ENCODE measurements at places on chromosomes 5 and 9. TPM values are rescaled to one million over a fixed set of nuclear protein-coding genes. Genes with fewer than 3 reads are reported as not detected.

The CD14 gene
- polyA plus RNA-seq = 22.3 TPM

The DRD1 gene
- polyA plus RNA-seq = 0.44 TPM

The PDLIM4 gene
- polyA plus RNA-seq = 15.9 TPM

The ESM1 gene
- 1.3 TPM for polyA plus RNA-seq

The PCDH12 gene
- 3.0 TPM for polyA plus RNA-seq

The PCDHGC4 gene
- 31.8 TPM for polyA plus RNA-seq

The TERT gene
- polyA plus RNA-seq = 0.36 TPM

The OBP2B gene
- not detected for polyA plus RNA-seq

The NR5A1 gene
- not detected for polyA plus RNA-seq

The PCDHA1 gene
- polyA plus RNA-seq = 0.61 TPM

The SLC28A3 gene
- not detected for polyA plus RNA-seq

The DBH gene
- 4.9 TPM for polyA plus RNA-seq

The LCN6 gene
- not detected for polyA plus RNA-seq

The FRMD3 gene
- 18.7 TPM for polyA plus RNA-seq

The CDH18 gene
- polyA plus RNA-seq = 2.7 TPM

The IL9 gene
- polyA plus RNA-seq = not detected

The GRHPR gene
- 213 TPM for polyA plus RNA-seq

The F2R gene
- polyA plus RNA-seq = 3.7 TPM

The STXBP1 gene
- polyA plus RNA-seq = 298 TPM

The TBC1D13 gene
- 37.2 TPM for polyA plus RNA-seq

The DOLK gene
- polyA plus RNA-seq = 10.5 TPM

The DNM1 gene
- 191 TPM for polyA plus RNA-seq

The F2RL2 gene
- not detected for polyA plus RNA-seq

The SPATA31A3 gene
- polyA plus RNA-seq = not detected

The IFNA2 gene
- polyA plus RNA-seq = not detected

The EGR1 gene
- 6.8 TPM for polyA plus RNA-seq

The SERF1A gene
- 16.7 TPM for polyA plus RNA-seq

The PCA3 gene
- polyA plus RNA-seq = not detected

The TSSK1B gene
- polyA plus RNA-seq = not detected

The ENG gene
- 47.3 TPM for polyA plus RNA-seq

The CCDC171 gene
- 3.9 TPM for polyA plus RNA-seq

The GRXCR2 gene
- not detected for polyA plus RNA-seq

The PGM5 gene
- 2.4 TPM for polyA plus RNA-seq

The PRUNE2 gene
- polyA plus RNA-seq = 34.8 TPM

The THG1L gene
- polyA plus RNA-seq = 5.4 TPM

The C6 gene
- not detected for polyA plus RNA-seq

The PLAC8L1 gene
- not detected for polyA plus RNA-seq

The RHOBTB3 gene
- 39.1 TPM for polyA plus RNA-seq
